IPS DF 19.7 (cell line): ENCODE measurements at places on chromosomes 7 and 10.
A peak's percentile ranks its signal among the peaks of the same experiment; 100 is the strongest.

DNA sequence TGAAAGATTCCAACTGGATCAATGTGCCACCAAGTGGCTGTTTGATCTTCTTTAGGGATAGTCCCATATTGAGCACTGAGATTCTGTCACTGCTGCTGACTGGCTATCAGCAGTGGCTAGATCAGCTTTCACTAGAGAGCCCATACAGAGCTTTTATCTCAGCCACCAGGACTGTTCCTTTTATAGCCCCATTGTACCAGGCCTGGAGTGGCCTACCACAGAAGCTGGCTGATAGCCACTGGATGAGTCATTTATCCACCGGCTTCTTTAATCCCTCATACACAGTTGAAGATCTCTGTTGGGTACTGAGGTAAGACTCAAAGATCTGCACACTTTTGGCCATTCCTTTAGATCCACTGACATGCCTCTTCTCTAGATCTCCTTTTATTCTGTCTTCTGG, 1101.1 kb downstream of the SORCS3 start:
- no peak for DNase-seq

GRCh38 chr10:96988426-96988825, 156.3 kb downstream of the LCOR start:
- no peak for DNase-seq

DNA sequence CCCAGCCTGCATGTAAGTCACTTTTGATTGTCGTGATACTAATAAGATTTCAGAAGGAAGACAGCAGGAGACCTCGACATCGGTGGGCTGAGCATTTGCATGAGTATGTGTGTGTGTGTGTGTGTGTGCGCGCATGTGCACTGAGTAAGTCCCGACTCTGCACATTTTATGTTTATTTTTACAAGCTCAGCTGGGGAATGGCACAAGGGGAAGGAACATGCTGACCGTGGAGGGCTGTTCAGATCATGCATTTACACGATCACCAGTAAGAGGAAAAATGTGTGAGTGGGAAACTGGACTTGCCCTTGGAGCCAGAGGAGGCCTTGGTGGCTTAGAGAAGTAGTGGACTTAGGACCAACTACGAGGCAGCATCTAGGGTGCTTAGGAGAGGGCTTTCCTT, 41.3 kb downstream of the IL2RA start:
- DNase-seq, result no peak

- DNase-seq, result peak; percentile 57
Measured at GRCh38 chr10:43574001-43574892, at the start of gene ZNF239. ZNF239 (minus strand) TSS chr10:43574616; CDS start chr10:43558079, 16,537 bp downstream.

GRCh38 chr7:74344132-74344496, 54.9 kb downstream of the CLIP2 start:
- DNase-seq, result no peak

DNA sequence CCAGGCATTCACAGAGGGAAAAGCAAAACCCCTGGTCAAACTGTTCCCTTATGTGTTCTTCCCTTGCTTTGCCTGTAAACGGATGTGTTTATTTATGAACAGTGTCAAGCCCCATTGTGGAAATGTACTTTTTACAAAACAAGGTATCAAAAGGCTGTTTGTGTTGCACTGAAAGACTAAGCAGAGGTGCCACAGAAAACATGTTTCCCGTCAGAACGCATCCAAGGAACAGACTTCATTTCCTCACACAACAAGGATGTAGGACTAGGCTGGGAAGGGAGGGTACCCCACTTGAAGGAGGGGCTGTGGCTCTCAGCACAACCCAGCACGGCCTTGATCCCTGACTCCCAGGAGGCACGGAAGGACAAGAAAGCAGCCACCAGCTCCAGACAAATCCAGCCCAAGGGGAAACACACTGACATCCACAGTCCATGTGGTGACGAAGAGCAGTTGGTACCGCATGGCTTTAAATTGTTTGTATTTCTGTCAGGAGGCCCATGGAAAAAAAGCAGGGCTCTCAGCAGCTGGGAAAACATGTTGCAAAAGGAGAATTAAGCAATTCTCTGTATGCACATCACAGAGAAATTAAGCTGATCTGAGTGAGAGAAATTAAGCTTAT, 85.6 kb downstream of the RNF216 start:
- no peak for DNase-seq
